ENCODE measurements at places on chromosomes 6 and 20.

GRCh38 chr20:18718129-18718528 is 95.5 kb upstream of the SCP2D1 start:
- DNase-seq, result no peak

DNA sequence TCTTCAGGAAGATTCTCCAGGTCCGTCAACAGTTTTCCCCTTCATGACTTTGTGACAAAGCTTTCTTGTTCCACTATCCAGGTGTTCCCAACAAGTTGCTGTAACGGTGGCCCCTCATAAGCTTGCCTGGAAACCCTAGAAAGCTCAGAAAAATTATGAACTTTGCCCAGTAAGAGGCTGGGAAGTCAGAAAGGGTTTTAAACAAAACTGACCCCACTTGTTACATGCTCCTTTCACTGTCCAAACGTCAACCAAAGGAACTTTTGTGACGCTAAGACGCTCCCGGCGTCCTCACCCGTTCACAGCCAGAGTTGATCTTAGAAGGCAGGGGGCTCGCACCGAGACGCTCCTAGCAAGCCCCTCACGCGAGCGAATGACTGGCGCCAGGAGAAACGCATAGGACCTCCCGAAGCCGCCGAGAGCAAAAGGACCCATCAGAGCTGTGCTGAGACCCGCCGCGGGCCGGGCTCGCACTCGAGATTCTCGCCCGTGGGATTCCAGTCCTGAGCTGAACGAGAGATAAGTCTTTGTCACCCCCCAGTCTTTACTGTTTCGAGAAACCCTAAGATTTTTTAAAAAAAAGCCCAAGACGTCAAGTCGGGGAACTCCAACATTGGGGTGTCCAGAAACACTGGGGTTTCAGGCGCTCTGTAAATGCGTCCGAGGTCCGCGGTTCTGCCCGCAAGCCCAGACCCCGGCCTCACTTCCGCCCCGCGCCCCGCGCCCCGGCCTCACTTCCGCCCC is 544 bp upstream of the ACAT2 start:
- DNase-seq, result peak; percentile 12

DNA sequence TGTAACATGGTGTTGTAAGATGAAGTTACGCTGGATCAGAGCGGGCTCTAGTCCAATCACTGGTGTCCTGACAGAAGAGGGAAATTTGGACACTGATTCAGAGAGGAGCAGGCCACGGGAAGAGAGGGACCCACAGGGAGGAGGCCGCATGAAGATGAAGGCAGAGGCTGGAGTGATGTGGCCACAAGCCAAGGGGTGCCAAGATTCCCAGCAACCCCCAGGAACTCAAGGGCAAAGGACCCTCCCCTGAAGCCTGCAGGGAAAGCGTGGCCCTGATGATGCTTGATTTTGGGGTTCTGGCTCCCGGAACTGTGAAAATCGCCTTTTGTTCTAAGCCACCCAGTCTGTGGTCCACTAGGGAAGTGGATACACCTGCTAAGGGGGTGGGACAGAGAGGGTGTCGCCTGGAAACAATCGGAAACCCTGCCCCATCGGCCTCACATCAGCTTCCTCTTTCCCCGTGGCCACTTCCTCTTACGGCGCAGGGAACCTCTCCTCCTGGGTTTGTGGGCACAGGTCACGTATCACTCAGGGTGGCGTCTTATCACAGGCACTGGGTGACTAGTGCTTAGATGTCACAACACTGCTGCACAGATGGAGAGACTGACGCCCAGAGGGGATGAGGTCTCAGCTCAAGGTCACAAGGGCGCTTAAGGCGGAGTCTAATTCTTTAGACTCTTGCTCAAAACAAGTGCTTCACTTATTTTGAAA is 58.0 kb downstream of the SULF2 start:
- DNase-seq, result peak; percentile 34

DNA sequence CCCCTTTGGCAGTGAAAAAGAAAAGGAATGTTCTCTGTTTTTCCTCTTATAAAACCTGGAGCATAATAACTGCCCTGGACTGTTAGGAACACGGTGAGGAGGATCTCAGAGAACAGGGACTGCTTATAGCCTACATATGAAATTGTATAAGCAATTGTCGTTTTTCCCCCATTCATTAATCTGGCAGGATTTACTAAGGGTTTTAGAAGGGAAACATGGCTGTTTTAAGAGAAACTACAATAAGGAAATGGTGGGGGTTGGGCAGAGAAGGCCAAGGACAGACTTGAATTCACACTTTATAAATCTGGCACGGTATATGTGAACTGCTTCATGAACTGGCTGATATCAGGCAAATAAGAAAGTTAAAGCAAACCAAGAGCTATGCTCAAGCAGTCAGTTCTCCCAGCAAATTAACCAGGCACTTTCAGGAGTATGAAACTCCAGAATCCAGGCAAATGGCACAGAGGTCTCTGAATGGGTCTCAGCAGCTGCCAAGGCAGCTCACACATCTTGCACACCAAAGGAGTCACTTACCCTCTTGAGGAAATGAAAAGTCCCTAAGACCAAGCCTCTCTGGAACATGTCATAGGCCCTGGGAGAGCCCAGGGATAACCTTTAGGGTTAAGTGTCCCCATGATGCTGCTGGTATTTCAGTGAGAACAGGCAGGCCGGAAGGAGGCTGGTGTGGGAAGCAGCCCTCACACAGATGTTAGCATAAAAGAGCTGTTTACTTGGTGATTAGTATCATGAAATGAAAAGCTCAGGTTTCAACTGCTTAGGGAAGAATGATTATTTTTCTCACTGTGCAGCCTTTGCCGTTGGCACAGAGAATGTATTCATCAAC is 260.5 kb upstream of the MARCKS start:
- DNase-seq, result no peak

GRCh38 chr20:36565520-36565919 is 7.9 kb upstream of the TGIF2 start:
- DNase-seq, result no peak

DNA sequence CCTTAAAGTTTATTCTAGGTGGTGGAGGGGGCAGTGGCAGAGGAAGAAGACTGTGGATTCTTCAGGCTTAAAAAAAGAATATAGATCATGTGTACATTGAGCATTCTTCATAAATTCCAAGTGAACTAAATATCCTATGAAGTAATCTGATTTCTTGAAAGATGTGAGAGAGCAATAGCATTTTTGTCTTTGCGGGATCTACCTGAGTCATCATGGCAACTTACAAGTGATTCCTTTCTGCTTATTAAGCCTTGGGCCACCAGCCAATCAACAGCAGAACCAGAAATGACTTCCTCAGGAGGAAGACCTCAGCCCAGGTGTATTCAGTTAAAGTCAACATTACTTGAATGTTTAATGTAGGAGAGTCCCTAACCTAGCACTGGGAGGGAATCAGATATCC is 756.9 kb downstream of the TFAP2A start:
- DNase-seq, result no peak

All from stimulated activated CD8-positive, alpha-beta memory T cell treated with anti-CD3 and anti-CD28 coated beads, Interleukin-4, amount 100 ng/mL, for 1 hour (primary cell).